ENCODE measurements at places on chromosomes 12 and 14.

DNA sequence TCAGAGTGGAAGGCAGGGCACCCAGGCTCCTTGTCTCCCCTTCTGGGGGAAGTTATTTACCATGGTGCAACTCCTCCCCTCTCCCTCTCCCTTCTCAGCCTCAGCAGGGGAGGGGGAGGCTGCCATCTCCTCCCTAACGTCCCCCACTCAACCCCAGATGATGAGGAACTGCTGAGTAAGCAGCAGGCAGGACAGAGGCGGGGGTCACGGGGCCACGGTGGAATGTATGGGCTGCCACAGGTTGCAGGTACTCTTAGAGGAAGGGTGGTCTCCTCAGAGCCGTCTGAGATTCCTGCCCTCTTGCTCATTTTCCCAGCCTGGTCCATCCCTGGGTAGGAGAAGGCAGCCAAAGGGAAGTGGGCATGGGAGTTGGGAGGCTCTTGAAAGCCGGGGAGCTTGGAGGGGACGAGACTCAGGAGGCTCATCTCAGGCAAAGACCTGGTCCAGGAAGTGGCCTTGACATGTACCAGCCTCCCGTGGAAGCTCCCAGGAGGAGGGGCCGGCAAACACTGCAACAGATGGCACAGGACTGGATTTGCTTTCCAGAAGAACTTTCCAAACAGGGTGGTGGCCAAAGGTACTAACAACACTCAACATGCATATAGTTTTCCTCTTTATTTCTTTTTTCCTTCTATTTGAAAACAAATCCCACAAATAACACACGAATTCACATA is 19.0 kb downstream of the RIN3 start:
- no peak for DNase-seq

GRCh38 chr12:75704664-75705063 is 193.3 kb upstream of the KRR1 start:
- no peak for DNase-seq

DNA sequence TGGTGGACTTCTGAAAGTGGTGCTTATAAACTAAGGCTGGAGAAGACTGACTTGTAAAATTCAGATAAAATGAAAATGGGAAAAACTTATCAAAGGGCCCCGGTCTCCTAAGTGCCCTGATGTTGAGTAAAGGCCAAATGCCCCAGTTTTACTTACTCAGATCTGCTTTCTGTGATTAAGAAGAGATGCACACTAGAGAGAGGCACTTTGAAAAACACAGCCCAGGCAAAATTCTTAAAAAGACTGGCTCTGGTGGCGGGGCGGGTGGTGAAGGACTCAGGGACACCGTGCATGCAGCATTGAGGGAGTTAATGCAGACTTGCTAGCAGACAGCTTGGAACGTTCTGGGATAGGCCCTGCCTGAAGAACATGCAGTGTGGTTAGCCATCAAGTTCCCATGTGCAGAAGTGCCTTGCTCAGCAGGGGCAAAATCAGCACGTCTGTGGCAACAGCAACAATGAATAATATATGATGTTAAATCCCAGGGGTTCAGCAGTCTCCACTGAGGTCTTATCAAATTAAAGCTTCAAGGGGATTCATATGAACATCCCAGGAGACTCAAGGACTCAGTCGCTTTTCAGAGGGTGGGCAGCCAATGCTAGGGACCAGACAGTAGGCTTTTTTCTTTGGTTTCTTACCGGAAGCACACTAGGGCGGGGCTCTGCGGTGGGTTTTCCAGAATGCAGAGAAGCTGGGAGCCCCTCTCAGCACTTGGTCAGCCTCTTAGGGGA is 105.0 kb downstream of the DAD1 start:
- no peak for DNase-seq

DNA sequence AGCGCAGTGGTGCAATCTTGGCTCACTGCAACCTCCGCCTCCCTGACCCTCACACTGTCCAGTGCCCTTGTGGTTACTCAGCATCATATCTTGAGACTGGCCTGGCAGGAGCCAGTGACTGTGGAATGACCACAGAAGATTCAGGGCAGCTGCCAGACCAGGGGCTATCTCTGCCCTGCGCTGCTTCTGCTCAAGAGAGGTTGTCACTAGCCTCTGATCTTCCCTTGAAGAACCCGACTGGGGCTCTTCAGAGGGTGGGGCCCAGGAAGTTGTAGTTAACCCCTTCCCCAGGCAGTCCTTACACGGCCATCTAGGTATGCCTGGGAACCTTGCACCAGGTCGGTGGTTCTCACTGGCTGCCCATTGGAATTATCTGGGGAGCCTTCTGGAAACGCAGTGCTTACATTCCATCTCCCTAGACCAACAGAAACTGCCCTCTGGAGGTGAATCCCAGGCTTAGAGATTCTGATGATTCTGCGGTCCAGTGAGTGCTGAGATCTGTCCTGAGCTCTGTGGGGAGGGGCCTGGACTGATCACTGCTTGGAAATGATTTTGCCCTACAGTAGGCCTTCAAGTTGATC is 41.4 kb downstream of the PLEKHG3 start:
- no peak for DNase-seq

GRCh38 chr12:71155225-71155624 is 2.6 kb downstream of the TSPAN8 start:
- DNase-seq: no peak

- DNase-seq: no peak
Measured at GRCh38 chr14:104681689-104682074, 7.7 kb upstream of the INF2 start.

- no peak for DNase-seq
Measured at GRCh38 chr12:48420039-48420775, 52.2 kb upstream of the ANP32D start.

GRCh38 chr14:89973234-89973823 is 17.6 kb downstream of the TDP1 start:
- peak; percentile 58 for DNase-seq

- no peak for DNase-seq
Measured at GRCh38 chr12:109811624-109811995, 21.6 kb downstream of the TRPV4 start.

GRCh38 chr12:75706786-75707605 is 195.6 kb upstream of the KRR1 start:
- DNase-seq: no peak

GRCh38 chr14:52792097-52792415 is 649 bp upstream of the GNPNAT1 start:
- DNase-seq: no peak

- no peak for DNase-seq
Measured at GRCh38 chr12:57755194-57755453, 221 bp downstream of the MARCHF9 start.

DNA sequence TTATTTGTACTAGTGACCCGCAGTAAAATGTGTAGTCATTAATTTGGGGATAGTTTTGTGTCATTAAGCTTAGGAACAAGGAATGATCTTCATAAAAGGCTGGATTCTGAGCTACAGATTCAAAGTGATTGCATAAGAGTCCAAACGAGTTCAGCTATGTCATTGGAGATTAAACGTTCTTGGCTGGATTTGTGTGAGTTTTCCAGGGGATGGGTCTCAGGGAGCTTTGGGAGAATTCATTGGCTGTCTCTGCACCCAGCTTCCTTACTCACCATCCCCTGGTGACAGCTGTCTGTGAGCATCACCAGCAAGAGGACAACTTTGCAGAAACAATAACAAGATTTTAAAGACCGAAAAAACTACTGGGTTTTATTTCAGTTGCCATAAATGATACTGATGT is 130.4 kb downstream of the DAAM1 start:
- DNase-seq: no peak

DNA sequence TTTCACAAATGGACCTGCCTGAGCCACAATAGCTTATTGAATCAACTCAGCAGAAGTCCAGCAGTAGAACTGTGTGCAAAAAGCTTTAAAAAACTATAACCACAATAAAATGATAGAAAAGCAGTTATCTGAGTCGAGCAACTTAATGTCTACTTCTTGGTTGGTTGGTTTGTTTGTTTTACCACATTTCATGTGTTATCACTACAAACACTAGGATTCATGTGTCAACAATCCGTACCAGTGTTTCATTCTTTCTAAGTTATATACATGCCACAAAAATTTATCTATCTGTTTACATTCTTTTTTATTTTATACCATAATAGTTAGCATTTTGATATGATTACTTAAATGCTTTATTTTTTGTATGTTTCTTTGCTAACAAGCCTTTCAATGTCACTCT is 339.0 kb downstream of the KCNH5 start:
- DNase-seq: no peak

DNA sequence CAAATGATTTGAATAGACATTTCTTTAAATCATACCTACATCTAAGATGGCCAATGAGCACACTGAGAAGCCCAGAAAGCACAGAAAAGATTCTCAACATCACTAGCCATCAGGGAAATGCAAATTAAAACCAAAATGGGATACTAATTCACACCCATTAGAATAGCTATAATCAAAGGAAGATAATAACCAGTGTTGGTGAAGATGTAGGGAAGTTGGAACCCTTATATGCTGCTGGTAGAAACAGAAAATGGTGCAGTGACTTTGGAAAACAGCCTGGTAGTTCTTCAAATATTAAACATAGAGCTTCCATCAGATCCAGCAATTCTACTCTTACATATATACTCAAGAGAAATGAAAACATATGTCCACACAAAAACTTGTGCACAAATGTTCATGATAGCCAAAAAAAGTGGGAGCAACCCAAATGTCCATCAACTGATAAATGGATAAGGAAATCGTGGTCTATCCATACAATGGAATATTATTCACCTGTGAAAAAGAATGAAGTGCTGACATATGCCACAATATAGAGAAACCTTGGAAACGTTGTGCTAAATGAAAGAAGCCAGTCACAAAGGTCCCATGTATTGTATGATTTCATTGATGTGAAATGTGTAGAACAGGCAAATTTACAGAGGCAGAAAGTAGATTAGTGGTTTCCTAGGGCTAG is 24.4 kb downstream of the SYNE3 start:
- no peak for DNase-seq

GRCh38 chr14:90836692-90837063 is 20.4 kb upstream of the TTC7B start:
- DNase-seq: no peak

- no peak for DNase-seq
Measured at GRCh38 chr14:64841772-64842750, 37.6 kb downstream of the SPTB start.

DNA sequence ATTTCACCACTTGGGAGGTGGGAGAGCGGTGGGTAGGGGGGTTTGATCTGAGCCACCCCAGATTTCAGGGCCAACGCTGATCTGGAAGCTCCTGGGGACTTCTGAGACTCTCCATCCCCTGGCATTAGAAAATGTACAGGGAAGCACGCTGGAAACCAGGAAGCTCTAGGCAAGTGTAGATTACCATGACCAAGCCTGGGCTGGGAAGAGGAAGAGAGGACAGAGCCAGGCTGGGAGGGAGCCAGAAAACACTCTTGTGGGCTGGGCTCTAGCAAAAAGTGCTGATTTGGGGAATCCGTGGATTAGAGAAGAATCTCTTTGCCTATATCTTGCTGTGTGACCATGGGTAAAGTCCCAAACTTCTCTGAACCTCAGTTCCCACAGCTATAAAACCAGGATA is 236.7 kb downstream of the BCL11B start:
- no peak for DNase-seq

DNA sequence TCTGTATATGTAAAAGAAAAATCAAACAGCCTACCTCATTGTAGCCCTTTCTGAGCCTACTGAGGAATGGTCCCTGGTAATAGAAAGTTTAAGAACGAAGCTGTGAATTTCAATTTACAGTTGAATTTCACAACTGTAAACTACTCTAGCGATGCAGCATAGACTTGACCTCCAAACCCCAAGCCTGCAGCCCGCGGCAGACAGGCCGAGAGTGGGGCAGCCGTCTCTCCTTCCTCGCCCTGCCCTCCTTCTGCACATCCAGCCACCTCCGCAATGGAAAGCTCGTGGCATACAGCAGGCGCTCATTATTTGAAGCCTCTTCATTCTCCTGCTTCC is 15.3 kb downstream of the RNASE2 start:
- no peak for DNase-seq

DNA sequence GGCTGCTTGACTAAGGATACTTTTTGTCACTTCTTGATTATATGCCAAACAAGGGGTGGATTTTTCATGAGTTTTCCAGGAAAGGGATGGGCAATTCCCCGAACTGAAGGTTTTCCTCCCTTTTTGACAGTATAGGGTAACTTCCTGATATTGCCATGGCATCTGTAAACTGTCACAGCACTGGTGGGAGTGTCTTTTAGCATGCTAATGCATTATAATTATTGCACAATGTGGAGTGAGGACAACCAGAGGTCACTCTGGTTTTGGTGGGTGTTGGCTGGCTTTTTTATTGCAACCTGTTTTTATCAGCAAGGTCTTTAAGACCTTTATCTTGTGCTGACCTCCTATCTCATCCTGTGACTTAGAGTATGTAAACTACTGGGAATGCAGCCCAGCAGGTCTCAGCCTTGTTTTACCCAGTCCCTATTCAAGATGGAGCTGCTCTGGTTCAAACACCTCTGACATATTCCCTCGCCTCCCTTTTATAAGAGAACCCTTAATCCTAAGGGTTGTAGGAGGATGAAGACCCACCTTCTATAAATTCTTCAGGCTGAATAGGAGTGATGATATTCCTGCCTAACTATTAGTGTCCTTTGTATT is 471.2 kb downstream of the ATP23 start:
- no peak for DNase-seq

- DNase-seq: no peak
Measured at GRCh38 chr12:4432878-4433744, 12.5 kb downstream of the FGF6 start.

- DNase-seq: no peak
Measured at GRCh38 chr12:6082613-6083012, 41.9 kb downstream of the VWF start.

DNA sequence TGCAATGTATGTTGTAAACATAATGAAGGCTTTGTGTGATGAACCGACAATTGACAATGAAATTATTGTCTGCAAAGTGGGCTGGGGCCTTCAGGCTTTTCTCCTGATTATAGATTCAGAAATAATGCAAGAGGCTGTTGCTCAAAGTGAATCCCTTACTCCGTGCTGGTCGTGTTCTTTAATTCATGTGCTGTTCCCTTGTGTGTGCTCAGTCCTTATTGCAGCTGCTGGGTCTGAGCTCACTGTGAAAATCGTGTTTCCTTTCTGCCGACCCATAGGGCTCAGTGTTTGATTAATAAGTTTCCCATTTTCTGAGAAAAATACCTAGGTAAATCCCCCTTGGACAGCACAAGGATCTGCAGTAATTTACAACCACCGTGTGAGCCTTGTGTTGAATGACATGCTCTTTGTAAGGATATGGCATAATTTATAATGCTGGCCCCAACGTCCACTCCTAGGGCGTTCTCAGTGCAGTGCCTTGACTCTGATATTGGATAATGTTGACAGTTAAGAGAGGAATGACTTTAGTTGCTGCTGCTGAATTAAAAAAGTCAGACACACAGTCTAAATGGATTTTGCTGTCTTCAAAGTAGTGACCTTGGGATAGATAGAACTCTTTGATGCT is 81.6 kb downstream of the RGS6 start:
- no peak for DNase-seq

DNA sequence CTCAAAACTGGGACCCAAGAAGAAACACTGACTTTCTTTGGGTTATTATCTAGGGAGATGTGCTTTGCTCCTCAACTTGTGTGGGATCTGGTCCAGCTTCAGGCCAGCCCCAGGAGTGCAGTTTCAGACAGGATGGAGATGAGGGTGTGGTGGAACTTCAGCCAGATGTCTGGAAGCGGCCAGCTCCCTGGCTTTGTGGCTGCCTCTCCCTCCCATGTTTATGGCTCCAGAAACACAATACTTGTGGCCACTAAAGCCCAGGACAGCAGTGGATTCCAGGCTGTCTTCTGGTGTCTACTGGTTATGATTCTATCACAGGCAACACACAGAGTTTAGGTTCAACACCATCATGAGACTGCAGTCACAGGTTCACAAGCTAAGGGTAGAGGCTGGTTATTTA is 44.2 kb upstream of the EMP1 start:
- DNase-seq: no peak

GRCh38 chr12:128445415-128446127 is 178.6 kb downstream of the TMEM132C start:
- DNase-seq: no peak

All from GM10248 (cell line).